ENCODE measurements at places on chromosomes 2 and 18. TPM values are rescaled to one million over a fixed set of nuclear protein-coding genes. Genes with fewer than 3 reads are reported as not detected.

DNA sequence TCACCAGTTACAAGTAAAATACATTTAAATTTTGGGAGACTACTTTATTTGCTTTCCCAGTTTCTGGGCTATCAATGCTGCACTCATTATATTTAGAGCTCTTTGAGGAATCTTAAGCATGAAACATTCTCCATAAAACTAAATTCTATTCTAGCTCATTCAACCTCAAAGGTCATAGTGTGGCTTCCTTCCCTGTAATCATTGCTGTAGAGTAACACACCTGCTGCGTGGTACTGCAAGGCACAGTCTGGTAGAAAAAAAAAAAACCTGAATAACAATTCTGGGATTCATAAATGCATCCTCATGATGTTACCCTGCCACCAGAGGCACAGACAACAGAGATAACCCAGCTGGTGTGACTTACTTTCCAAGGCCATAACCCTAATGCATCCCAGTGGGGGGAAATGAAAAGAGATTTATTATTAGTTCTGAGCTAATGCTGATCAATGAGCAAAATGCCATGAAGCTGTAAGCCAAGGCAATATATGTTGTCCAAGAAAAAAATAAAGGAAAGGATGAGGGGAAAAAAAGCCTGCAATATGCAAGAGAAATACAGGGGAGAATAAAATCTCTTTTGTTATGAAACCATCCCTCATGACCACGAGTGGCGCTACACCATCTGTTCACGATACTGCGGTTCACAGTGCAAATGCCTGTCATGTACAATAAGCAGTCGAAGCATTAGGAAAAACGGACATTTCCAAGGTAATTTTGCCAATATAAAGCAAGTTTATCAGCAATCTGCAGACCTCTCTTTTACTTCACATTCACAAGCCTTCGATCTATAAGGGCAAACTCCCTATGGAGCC, 1481.6 kb upstream of the PIK3C3 start:
- no peak for DNase-seq

Gene BMP10
- total RNA-seq = not detected

Gene FOXD4L1
- total RNA-seq = 0.31 TPM

Gene C2orf49
- 33.5 TPM for total RNA-seq

DNA sequence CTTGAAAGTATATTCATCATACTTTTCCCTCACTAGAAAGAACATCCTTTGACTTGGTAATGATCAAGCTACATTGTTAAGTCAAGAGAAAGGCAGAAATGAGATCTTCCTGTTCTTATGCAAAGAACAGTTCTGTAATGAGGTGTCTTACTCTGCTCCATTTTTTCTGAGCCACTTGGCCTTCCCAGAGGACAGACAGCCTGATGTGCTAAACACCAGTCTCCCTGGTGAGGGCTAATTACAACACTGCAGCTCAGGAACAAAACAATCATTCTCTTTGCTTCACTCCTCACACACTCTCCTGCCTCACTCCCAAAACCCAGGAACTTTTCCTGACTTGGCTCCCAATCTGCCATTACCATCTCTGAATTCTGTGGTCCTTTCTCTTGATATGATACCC, 25.6 kb downstream of the TACR1 start:
- DNase-seq = no peak

GRCh38 chr2:147569426-147569825, 275.4 kb upstream of the ACVR2A start:
- no peak for DNase-seq

Gene TEKT4
- 0.31 TPM for total RNA-seq

DNA sequence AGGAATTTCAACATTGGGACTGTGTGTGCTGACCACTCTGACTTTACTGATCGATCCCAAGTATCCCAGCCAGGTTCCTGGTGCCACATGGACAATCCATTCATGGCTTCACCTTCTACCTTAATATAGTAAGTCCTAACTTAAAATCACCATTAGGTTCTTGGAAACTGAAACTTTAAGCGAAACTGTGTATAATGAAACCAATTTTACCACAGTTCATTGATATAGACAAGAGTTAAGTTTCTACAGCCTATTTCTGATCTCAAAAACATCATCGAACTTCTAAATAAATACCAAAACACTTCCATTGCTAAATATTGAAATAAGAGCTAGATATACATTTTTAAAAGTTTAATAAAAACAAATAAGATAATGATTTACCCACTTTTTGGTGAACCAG, 4.4 kb upstream of the EXOC6B start:
- DNase-seq = no peak

- DNase-seq = no peak
Measured at GRCh38 chr2:43508209-43508608, 87.6 kb downstream of the THADA start.

Gene TCF23
- not detected for total RNA-seq

DNA sequence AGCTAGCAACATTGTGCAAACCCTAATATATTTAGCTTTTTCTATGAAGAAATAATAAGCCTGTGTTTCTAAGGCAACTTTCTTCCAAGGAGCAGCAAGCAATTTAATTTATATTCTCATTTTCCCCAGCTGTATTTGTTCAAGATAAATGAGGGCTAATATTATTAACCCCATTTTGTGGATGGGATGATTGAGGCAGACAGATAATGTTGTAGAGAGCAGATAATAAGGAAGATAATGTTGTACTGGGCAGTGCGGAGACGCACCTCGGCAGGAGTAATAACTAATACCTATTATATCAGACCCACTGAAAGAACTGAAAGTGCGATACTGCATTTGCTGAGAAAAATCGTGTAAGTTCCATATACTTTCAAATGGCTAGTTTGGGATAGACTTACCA, 344.1 kb upstream of the FANCL start:
- DNase-seq = no peak

Gene CHRND
- not detected for total RNA-seq

DNA sequence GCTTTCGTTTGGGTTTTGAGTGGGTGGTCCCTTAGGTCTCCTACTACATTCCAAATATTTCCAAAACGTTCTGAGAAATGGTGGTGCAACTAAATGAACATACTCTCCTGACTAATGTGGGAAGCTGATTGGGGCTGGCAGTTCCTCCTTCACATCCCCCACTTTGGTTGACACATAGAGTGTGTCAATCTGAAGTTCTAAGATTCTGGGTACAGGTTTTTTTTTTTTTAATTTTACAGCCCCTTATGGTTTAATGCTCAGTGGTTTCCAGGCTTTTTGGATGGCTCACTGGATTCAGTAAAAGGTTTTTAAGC, 58.4 kb upstream of the ITGB6 start:
- no peak for DNase-seq

Gene CENPA
- total RNA-seq = 1.9 TPM

Gene CTLA4
- not detected for total RNA-seq

DNA sequence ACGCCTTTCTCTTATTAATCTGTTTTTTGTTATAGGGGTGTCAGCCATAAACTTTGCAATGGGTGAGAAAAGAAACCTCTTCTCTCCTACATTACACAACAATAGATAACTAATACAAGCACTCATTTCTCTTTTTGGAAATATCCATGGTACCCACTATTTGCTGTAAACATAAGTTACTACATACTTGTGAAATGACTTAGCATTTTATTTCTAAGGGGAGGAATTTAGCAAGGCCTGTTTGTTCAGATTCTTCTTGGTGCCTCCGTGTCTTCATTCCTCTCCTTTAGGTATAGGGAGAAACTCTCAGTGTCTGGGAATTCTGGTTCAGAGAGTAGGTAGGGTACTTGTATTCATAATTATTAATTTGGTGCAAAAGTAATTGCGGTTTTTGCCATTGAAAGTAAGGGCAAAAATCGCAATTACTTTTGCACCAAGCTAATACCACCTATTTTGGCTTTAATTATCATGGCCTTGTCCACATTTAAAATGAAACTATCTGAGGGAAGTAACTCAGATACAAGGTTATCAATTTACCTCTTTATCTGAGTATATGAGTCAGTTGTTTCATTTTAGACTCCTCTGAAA, 134.8 kb downstream of the MREG start:
- DNase-seq = no peak

Gene OR6B2
- total RNA-seq = not detected

DNA sequence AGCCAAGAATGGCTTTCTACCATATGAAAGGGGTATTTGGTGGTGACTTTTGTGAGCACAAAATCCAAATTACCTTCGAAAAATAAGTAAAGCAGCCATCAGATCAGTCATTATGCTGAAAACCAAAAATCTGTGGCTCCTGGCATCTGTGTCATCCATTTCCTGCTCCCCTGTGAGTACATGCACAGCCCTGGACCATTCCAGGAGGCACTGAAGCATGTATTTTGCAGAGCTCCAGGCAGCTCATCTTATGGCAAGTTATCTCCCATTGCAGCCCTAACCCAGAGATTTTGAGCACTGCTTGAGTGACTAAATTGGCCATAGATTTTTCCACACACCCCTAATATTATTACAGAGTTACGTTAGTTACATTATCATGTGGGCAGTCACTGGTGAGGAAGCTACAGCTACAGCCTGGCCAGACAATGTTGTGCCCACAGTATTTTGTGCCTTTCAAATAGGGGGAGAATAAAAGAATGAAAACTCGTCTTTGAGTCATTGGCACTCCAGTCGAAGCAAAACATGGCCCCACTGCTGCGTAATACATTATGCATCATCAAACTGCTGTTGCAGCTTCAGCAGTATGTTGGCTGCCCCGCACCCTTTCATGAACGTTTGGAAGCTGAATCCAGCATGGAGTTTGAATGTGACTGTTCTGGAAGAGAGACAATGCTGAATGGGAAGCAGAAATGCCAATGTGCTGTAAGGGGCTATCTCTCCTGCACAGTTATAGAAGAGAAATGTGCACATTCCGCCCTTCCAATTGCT, 702.2 kb downstream of the RNF144A start:
- no peak for DNase-seq

- no peak for DNase-seq
Measured at GRCh38 chr2:11305338-11305737, 39.1 kb downstream of the ROCK2 start.

Gene REG1B
- total RNA-seq = not detected

DNA sequence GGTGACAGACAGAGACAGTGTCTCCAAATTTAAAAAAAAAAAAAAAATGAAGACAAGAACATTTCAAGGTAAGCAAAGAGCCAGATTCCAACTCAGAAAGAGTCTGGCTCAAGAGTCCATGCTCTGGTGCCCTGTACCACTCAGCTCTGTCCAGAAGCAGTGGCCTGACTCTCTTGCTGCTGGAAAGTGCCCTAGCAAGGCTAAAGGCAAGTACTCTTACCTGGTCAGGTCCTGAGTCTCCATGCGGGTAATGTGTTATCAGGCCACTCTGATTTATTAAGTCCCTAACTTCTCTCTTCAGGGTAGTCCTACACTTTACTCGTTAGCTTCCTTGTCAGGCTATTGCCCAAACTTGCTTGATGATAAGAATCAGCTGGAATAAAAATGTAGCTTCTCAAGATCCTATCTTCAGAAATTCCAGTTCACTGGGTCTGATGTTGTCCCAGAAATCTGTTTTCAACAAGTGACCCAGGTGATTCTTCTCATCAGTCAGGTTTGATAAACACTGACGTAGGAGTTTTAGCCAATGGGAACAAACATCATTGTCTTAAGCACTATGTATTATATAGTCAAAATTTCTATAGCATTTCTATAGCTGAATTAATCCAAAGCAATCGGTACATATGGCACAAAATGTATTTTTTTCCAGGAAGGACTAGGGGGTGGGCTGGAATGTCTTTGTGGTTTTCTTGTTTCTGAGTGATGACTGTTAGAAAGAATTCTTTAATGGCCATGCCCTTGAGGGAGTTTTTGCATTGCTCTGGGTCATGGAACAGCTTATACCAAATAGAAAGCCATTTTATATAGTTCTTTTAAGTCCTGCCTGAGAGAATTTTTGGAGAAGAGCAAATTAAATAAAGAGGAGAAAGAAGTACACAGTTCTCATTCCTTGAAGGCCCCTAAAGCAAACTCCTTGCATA, 139.9 kb upstream of the DNMT3A start:
- no peak for DNase-seq

GRCh38 chr2:28506112-28506910, 10.5 kb downstream of the PLB1 start:
- no peak for DNase-seq

Gene BOLL
- total RNA-seq = not detected

DNA sequence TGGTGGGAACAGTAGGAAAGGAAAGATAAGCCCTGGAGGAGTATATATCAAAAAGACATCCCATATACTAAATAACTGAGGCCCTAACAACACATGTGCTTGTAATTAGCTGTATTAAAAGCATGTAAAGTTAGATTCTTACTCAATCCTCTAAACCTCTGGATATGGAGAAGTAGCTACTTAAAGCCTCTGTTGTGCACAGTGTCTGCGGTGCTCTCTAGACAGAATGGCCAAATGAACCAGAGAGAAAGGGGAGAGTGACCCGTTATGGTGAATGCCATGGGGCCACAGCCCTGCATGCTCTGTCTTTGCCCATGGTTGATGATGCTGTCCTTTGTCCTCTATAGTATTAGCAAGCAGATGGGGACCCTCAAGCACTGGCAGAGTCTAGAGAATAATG, 104.4 kb upstream of the SLC8A1 start:
- DNase-seq = no peak

Gene FAP
- 2.2 TPM for total RNA-seq

Gene COX5B
- 175 TPM for total RNA-seq

Gene PRKAG3
- total RNA-seq = not detected

DNA sequence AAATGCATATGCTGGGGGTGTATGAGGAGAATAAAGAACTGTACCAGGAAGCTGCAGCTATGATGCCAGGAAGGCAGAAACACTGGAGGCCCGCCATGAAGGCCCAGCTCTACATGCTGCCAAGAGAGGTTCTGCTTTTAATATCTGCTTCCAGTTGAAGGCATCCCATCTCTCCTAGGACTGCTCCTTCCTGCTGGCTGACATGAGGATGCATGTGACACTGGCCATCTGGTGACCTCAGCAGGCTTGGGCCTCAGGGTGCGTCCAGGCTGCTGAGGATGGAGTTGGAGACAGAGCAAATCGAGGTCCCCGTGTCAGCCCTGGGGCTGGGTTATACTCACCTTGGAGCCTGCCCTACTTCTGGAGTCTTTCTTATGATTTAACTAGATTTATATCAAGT, 49.0 kb downstream of the PSMG2 start:
- no peak for DNase-seq

Gene RASGRP3
- 11.1 TPM for total RNA-seq

GRCh38 chr2:146278881-146279280, 1565.9 kb upstream of the ACVR2A start:
- DNase-seq = no peak

Gene RAB6D
- 0.62 TPM for total RNA-seq
